Glutamatergic neuron (in vitro differentiated cells): ENCODE measurements at places on chromosomes 3 and 15.

DNA sequence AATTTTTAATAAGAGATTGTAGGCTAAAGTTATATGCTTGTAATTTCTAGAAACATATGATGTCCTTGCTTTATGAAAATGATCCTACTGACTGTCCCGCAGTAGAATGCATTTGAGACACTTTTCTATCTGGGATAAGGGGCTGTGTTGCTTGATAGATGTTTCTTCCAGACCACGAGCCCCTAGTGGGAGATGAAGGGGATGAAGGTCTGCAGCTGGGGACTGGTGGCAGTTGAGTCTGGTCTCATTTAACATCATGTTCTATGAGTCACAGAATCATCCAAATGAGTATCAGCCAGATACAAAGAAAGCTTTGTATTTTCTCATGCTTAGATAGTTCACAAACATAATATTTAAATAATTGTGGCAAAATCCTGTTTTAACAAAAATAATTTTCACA is 84.3 kb upstream of the PRTG start:
- no peak for DNase-seq

DNA sequence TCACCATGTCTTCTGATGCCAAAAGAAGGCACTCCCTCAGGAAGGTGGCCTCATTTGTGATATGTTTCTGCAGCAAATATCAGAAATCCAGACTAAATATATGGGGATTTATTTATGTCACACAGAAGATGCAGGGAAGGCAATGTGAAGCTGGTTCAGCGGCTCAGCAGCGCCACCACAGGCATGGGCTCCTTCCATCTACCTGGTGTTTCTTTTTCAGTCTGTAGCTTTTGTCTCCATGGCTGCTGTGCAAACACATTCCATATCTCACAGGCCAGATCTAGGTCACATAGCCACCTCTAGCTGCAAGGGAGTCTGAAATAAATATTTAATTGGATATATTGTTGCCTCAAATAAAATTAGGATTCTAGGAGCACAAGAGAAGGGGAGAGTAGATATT is 502.1 kb upstream of the IL12A start:
- DNase-seq: no peak

- no peak for DNase-seq
Measured at GRCh38 chr3:133709139-133709750, 36.9 kb upstream of the TF start.

DNA sequence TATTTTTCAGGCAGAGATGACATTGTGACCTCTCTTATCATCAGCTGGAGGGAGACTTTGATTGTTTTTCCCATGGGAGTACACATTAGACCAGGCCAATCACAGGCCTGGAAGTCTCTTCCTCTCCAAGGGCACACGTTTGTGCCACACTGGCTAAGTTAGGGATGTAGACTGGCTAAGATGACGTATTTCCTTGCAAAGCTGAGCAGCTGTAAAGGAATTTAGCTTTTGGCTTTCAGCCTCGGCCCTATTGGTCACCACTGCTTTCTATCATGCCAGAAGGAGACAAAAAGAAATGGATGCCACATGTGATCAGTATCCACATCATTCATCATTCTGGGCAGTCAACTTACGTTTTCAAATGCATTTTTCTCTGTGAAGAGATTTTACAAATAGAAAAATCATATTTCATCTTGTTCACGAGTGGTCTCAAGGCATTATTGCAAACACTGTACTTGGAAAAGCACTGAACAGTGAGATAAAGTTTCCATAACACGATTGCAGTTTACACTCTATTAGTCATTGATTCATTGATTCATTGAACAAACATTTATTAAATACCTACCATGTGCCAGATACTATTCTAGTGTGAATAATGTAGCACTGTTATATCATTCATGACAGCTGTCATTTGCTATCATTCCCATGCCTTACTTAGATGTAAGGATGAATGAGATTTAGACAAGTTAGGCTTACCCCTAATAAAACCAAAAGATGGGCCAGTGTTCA is 27.0 kb upstream of the RNF7 start:
- no peak for DNase-seq

- DNase-seq: no peak
Measured at GRCh38 chr3:127005864-127006500, 23.1 kb downstream of the PLXNA1 start.

DNA sequence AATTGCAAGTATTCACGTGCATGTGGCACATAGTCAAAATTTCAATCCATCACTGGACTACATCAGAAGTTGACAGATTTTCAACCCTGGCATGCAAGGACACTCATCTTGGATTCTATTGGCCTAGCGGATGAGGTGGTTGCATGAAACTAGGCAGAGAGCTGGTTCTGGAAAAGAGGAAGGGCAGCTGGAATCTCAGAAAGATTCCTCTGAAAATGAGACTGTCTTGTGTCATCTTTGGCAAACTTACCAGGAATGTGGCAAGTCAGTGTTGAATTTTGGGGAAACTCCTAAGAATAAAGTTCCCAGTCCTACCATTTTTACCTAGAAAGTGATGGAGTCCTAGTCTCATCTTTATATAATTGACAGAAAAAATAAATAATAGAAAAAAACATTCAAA is 384.3 kb upstream of the NR2F2 start:
- DNase-seq: no peak

GRCh38 chr3:186996356-186996755 is 66.0 kb downstream of the ST6GAL1 start:
- DNase-seq: no peak

DNA sequence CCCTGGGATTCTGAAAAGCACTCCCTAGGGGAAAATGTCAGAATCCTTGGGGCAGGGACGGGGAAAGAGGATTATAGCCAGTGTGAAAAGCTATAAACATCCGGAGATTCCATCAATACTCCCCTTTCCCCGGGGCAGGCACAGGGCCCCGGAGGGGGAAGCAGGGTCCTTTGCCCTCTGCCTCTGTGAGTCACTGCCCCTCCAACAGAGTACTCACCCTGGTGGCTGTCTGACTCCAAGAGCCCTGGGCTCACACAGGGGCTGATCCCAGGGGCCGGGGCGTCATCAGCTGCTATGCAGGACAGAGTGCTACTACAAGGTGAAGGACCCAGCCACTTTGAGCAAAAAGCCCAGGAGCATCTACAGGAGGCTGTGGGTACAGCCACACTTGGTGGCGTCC is 133.0 kb upstream of the PRR20G start:
- DNase-seq: no peak

- no peak for DNase-seq
Measured at GRCh38 chr3:43468133-43468532, 153.7 kb downstream of the ANO10 start.

- DNase-seq: no peak
Measured at GRCh38 chr3:11592445-11593298, 51.0 kb downstream of the VGLL4 start.

DNA sequence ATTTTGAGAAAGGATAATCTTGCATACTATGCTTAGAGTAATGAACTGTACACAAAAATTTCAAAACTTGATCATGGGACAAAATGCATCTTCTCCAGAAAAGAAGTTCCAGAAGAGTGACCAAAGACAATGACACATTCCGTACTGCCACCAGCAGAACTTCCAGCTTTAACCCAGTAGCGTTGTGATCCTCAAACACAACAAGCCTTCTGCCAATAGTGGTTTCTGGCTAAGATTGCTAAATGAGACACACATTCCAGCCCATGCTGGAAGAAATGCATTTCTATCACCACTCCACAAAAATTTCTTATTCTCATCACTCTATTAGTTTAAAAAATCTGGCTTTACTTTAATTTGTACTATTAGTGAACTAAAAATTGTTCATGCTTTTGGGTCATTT is 334.9 kb downstream of the TBC1D5 start:
- DNase-seq: no peak

- DNase-seq: no peak
Measured at GRCh38 chr3:56929809-56930615, 128.3 kb upstream of the ARHGEF3 start.

- no peak for DNase-seq
Measured at GRCh38 chr3:17639257-17639656, 103.2 kb downstream of the TBC1D5 start.
